ENCODE measurements at places on chromosomes 5 and 9.

DNA sequence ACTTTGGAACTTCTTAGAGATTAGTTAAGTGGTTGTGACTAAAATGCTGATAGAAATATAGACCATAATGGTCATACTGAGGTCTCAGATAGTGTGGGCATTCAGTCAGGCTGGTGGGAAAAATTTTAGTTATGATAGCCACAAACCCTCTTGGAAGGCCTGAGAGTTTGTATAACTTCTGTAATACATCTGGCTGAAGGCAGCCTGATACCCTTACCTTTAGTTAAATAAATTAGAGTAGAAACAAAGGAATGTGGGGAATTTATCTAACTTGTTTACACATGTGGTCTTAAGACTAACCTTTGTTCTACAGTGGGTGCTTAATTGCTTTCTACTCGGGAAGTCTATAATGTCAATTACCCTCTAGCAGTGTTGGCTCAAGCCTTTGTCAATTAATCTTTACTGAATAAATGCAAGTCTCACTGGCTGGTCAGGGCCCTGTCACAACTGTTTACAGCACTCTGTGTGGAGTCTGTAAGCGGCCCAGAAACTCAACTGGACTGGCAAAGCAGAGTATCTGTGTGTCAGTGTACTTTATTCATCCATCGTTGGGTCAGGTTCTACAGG is 184.0 kb downstream of the FBXO4 start:
- no peak for DNase-seq

DNA sequence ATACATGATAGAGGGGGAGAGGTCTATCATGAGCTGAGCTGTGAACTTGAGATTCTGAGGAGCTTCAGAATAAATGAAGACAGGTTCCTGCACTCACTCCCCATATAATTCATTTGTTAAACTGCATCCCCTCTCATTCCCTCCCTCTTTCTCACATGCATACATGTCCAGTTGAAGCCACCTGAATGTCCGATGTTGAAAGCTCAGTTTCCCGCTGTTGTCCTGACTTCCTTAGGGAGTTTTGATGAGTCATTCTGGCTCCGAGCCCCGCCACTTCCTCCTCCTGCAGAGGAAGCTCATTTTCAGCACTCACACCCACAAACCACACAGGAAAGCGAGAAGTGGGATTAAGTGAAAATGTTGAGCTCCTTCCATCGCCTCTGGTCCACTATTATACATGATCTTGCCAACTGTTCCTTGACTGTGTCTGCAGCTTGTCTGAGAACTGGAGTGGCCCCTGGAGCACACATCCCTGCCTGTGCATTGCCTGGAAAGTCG is 121.2 kb downstream of the CEMIP2 start:
- no peak for DNase-seq

- no peak for DNase-seq
Observed at GRCh38 chr9:110351009-110351467, 13.4 kb upstream of the TXNDC8 start.

- no peak for DNase-seq
Observed at GRCh38 chr5:172830876-172831662, 3.0 kb upstream of the ERGIC1 start.

- DNase-seq: no peak
Observed at GRCh38 chr5:107474361-107474715, 196.4 kb downstream of the EFNA5 start.

Measured in activated naive CD8-positive, alpha-beta T cell treated with anti-CD3 and anti-CD28 coated beads for 36 hours (primary cell).